ENCODE measurements at places on chromosomes 12 and 14.

GRCh38 chr12:15092826-15093225, 120.0 kb downstream of the PDE6H start:
- no peak for DNase-seq

DNA sequence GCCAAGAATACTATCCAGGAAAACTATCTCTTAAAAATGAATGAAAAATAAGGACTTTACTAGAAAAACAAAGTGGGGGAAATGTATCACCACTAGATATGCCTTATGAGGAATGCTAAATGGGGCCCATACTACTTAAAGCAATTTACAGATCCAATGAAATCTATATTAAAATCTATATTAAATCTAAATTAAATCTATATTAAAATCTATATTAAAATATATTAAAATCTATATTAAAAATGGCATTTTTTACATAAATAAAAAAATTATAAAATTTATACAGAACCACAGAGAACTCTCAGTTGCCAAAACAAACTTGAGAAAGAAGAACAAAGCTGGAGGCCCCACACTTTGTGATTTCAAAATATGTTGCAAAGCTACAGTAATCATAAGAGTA, 234.5 kb downstream of the RPL10L start:
- DNase-seq = no peak

- no peak for DNase-seq
These were observed 110.0 kb downstream of the KIF26A start for GRCh38 chr14:104248203-104249055.

- no peak for DNase-seq
These were observed 12.0 kb downstream of the OSBPL8 start for GRCh38 chr12:76547526-76547925.

DNA sequence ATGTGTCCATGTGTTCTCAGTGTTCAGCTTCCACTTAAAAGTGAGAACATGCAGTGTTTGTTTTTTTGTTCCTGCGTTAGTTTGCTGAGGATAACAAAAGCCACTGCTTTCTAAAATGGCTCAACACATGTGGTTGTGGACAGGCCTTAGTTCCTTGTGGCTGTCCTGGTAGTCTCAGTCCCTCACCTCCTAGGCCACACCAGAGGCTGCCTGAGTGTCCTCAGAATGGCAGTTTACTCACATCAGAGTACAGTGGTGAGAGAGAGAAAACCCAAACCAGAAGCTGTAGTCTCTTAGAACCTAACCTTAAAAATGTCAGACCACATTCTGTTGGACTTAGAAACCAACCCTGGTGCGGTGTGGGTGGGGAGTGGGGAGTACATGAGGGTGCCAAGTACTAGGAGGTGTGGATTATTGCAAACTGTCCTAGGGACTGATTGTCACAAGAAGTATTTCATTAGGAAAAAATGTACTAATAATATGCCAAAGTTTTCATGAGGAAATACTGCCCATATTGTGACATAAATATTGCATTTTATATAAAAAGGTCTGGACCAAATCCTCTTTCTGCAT, 30.4 kb downstream of the NPAS3 start:
- no peak for DNase-seq

DNA sequence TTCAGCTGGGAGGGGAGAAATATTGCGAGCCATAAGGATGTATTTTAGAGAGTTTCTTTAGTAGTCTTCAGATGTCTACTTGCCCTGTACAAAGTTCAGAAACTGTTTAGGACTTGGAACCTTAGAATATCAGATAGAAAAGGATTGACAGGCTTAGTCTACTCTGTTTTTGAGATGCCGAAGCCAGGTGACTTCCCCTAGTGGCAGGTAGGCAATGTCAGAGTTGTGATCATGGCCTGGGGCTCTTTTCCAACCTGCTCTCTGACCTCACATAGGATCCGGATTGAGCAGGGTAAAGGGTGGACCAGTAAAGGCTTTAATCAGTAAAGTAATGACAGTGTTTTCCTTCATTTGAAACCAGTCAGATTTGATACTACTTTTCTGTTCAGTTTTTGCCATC, 59.6 kb downstream of the PRKCH start:
- DNase-seq = no peak

GRCh38 chr12:50049254-50050118, 7.9 kb upstream of the ASIC1 start:
- no peak for DNase-seq

DNA sequence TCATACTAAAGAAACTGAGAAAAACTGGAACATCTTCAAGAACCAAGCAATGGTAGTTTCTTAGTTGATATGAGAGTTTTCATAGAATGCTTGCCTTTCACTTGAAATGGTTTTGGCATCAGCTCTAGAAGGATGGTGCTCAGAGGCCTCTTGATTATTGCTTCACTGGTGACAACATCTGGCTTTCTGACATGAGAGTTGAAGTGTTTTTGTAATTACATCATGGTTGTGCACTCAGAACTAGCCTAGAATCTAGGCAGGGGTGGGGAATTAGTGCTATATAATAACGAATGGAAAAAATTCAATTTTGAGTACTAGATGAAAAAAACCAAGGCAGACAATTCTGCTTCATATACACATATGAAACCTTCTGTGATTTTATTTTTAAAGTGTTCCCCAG, 172.8 kb upstream of the LMNTD1 start:
- DNase-seq = peak; percentile 79

GRCh38 chr12:11581179-11581755, 68.2 kb upstream of the ETV6 start:
- peak; percentile 38 for DNase-seq

- DNase-seq = no peak
These were observed 28.8 kb downstream of the CLSTN3 start for GRCh38 chr12:7158781-7159609.

GRCh38 chr14:21987937-21988336, 314.3 kb upstream of the OR4E1 start:
- DNase-seq = no peak

GRCh38 chr14:56175773-56176172, 57.6 kb downstream of the PELI2 start:
- DNase-seq = no peak

GRCh38 chr12:112243255-112244110, 118.1 kb downstream of the TRAFD1 start:
- DNase-seq = no peak

DNA sequence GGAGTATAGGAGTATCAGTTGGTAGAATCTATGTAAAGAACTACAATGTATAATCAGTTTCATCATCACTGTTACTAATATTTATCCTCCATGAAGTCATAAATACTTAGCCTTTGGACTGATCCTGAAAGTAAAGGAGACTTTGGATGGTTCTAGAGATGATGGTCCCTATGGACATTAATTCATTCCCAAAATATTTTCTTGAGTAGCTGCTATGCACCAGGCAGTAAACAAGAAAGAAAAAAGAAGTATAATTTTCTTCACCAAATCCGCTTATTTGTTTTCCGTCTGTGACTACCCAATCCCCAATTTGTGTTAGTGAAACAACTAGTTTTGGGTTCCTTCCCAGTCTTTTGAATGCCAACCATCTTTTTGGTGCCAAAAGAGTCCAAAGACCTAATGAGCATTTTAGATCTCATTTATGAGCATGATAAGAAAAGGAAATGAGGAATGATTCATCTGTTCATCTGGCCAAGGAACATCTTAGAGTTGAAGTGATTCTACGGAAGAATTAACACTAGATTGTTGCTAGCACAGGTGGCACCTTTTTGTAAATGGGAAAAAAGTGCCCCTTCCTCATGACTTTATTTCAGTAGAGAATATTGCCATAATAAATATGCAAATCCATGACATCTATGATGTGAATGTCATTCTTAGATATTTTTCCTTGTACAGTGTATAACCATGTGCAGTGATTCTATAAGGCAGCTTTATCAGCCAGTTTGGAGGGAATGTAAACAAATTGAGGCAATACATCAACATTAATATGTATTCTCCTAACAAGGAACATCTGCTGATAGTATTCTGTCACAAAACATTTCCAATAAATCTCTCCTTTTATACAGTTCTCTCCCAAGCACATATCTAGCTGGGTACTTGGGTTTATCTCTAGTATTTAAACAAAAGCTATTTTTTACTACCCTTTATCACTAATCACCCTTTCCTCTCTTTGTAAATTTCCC, 85.1 kb upstream of the CCDC91 start:
- DNase-seq = no peak

- no peak for DNase-seq
These were observed 6.5 kb downstream of the SLC8B1 start for GRCh38 chr12:113328368-113328889.

- no peak for DNase-seq
These were observed 154.2 kb downstream of the CRADD start for GRCh38 chr12:93831374-93831773.

DNA sequence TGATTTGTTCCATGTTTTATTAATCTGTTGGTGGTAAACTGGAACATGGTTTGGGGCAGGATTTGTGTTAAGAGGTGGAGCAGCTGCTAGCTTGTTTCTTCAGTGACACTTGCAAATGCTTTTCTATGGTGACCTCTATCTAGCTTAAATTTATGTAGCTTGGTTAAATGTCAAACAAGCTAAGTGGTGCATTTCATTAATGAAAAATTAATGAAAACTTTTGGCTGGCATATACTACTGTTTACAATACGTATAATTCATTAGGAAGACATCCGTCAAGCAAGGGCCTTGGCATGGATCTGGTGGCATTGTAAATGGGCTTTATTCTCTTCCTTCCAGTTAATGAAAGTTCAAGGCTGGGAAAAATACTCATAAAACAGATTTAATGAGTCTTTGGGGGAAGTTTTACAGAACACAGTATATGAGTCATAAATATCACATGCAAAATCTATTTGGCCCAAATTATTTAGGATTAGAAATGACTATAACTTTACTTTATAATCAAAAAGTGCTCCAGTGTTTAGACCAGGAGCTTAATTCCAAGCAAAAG, 807.7 kb upstream of the SEL1L start:
- DNase-seq = no peak

DNA sequence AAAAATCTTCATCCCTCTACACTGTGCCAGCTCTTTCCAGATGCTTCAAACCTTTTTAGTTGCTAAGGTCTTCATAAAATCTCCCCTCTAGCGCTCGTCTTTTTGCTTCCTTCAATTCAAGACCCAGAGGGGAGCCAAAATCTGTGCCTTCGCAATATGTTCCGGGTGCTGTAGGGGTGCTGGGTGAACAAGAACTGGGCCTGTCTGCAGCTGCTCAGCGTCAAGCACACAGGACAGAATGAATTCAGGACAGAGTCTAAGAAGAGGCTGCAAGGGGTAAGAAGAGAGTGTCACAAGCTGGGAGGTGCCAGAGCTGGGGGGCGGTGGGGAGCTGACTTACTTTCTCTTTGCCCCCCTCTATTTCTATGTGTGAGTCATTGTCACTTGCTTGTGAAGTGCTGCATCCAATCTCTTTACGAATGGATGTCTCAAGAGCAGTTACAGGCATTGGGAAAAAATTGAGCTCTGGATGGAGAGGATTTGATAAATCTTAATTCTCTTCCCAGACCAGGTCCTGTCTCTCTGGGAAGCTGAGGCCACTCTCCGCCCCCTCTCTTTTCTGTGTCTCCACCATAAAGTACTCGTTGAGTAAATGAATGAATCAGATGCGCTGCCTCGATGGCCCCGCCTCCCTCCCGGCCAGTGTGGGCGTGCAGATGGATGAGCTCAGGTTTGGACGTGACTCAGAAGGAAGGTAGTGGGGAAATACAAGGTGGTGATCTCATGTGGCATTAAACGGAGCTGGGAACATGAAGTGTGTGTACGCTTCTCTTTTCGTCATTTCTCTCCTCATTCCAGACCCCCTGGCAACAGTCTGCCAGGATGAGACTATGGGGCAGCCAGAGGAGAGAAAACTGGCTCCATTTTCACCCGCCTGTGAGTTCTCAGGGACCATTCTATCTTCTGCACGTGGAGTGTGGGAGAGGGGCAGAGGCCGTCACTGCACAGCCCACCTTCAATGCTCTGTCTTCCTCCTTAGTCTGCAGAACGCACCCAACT, 91.3 kb downstream of the TSPAN9 start:
- DNase-seq = peak; percentile 91

GRCh38 chr12:89712706-89713105, 4.1 kb upstream of the ATP2B1 start:
- DNase-seq = no peak

GRCh38 chr12:112468046-112468445, 49.3 kb downstream of the PTPN11 start:
- no peak for DNase-seq

- DNase-seq = no peak
These were observed 16.0 kb downstream of the PROX2 start for GRCh38 chr14:74859757-74860552.

GRCh38 chr12:65121049-65121955, at the start of gene WIF1:
WIF1 (minus strand) TSS chr12:65121305; CDS start chr12:65121191, 114 bp downstream.
- peak; percentile 49 for DNase-seq

GRCh38 chr14:56004786-56005185, 113.4 kb upstream of the PELI2 start:
- DNase-seq = peak; percentile 28

DNA sequence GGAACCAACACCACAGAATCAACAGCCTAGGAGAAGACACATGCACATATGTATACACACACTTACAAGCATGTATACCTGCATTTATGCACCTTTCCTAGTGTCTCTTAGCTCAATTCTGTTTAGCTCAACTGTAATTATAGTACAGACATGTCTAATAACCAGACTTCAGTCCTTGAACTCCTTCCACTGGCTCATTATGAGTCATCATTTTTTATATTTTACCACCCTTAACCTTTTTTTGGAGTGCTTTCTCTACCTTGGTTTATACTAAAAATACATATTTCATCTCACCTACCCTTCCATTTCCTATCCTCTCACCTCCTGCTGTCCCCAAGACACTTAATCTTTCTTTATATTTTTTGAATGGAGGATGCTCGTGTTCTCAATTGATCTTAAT, 110.4 kb downstream of the ARID2 start:
- DNase-seq = no peak

GRCh38 chr12:132364348-132364902, 35.0 kb upstream of the GALNT9 start:
- no peak for DNase-seq

DNA sequence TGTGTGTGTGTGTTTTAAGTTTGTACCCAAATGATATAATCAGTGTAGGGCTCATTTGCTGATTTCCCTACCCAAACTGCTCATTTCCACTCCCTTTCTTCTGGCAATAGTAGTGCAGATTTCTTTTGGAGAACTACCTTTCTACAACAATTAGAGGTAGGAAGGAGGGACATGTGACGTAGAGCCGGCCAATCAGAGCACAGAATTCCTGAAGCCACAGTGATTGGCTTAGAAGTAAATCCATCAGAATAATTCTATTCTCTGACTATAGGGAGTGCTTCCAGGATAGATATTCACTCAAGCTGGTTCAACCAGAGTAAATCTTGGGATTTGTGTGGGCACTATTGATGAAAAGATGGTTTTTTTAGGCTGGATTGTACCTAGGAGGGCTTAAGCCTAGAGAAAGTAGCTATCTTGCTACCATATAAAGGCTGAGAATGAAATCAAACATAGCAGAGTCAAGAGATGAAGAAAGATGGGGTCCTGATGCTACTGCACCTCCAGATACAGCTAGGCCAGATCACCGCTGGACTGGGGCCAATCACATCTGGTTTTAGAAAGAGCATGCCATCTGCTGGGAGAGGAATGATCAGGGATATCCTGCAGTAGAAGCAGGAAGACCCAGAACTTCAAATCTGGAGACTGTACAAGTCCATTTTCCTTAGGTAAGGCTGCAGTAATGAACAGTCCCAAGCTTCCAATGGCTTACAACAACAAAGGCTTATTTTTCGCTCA, 54.1 kb upstream of the NUAK1 start:
- DNase-seq = peak; percentile 60
